ENCODE measurements at places on chromosomes 7 and 10. TPM values are rescaled to one million over a fixed set of nuclear protein-coding genes. Genes with fewer than 3 reads are reported as not detected.

DNA sequence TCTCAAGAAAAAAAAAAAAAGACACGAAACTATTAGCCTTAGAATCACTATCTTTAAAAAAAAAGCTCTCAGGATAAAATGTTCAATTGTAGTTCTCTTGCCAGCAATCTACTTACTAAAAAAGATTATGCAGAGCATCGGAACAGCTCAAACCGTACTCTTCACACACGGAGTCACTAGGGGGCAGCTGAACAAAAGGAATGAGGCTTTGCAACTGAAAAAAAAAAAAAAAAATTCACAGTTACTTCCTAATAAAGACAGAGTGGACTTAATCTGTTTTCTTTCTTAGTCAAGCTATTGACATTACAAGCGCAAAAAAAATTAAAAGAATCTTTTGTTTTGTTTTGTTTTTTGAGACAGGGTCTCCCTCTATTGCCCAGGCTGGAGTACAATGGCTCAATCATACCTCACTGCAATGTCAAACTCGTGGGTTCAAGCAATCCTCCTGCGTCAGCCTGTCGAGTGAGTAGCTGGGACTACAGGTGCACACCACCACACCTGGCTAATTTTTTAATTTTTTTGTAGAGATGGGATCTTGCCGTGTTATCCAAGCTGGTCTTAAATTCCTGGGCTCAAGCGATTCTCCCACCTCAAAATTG lies 11.5 kb downstream of the PMS2 start:
- peak; percentile 76 for DNase-seq

- no peak for DNase-seq
These were observed 38.4 kb downstream of the ANK3 start for GRCh38 chr10:60351191-60351853.

- DNase-seq = peak; percentile 72
These were observed 3.6 kb downstream of the NXPH1 start for GRCh38 chr7:8436965-8437364.

CNTNAP2 gene
- polyA plus RNA-seq = 7.5 TPM

DNA sequence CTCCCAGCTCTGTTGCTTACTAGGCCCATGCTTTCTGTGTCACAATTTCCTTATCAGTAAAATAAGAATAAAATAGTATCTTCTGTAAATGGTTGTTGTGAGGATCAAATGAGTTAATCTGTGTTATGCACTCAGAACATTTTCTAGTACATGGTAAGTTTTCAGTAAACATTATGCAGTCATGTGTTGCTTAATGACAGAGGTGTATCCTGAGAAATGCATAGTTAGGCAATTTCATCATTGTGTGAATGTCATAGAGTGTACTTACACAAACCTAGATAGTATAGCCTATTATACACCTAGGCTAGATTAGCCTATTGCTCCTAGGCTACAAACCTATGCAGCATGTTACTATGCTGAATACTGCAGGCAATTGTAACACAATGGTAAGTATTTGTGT lies 4.4 kb downstream of the PTTG1IP2 start:
- DNase-seq = no peak

COL17A1 gene
- 3.3 TPM for polyA plus RNA-seq

GRCh38 chr10:70674560-70675495 lies 2.5 kb downstream of the ADAMTS14 start:
- DNase-seq = no peak

DNA sequence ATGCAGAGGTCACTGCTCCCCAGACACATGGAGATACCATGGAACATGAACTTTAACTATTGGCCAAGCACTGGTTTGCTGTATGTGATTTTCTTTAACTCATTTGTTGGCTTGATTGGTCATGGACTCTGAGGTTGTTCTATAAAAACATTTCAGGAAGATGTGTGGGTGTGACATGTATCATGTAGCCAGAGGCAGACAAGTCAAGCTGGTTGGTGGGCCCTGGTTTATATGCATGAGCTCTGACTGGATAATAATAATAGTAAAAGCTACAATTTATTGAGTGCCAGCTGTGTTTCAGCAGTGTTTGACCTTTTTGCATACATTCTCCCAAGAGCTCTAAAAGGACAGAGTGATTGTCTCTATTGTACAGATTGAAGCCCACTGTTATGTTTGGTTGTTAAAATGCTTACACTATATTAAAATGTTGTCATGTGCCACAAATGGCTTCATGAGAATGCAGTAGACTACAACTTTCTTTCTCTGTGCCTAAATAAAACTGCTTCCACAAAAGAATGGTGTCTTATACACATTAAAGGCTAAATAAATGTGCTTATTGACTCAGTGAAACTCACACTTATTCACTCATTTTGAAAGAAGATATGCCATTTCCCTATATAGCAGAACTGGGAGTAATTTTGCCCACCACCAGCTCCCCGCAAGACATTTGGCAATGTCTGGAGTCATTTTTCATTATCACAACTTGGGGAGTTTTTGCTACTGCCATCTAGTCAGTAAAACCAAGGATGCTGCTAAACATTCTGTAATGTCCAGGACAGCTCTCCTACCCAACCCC lies 243.6 kb upstream of the NFE2L3 start:
- DNase-seq = no peak
